ENCODE measurements at places on chromosomes 12 and 14.

DNA sequence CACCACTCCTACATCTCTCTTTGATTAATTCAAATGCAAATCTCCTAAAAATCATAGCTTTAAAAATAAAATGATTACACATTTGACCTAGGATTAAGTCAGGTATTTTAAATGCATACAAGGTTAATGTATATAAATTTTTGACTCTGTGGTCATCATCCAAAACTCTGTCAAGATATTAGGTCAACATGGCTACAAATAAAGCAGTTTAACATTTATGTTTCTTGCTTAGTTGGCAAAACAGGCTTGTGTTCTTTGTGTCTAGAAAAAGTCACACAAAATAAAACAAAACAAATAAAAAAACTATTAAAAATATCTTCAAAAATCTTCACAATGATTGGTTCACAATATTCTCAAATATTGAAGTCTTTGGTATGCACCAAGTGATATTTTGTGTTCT is 473.2 kb downstream of the LRFN5 start:
- no peak for DNase-seq

DNA sequence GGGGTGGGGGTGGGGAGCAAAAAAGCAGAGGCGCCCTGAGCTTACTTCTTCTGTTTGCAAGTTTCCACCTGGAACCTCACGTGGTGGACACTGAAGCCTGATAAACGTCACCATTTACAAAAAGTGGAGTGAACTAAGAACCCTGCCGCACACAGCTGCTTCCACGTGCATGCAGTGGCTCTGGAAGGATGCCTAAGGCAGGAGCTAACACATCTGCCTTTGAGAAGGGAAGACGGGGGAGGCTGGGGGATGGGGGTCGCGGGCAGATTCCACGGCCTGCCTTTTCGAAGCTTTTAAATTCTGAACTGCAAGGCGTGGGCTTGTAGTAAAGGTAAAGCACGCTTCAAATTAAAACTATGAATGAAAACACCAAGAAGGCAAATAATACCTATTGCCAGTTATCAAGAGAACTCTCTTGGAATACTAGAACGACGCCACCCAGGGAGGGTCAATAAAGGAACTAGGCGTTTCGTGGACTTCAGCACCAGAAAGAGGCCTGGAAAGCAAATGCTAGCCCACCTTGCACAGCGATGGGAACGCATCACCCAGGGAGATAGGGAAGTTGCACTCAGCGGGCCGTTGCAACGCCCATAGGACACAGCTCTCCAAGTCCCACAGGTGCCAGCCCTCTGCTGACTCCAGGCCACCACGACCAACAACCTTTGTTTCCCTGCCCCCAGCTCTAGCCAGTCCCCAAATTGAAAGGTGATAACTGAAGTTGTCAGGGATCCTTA is 61.8 kb downstream of the TESC start:
- no peak for DNase-seq

DNA sequence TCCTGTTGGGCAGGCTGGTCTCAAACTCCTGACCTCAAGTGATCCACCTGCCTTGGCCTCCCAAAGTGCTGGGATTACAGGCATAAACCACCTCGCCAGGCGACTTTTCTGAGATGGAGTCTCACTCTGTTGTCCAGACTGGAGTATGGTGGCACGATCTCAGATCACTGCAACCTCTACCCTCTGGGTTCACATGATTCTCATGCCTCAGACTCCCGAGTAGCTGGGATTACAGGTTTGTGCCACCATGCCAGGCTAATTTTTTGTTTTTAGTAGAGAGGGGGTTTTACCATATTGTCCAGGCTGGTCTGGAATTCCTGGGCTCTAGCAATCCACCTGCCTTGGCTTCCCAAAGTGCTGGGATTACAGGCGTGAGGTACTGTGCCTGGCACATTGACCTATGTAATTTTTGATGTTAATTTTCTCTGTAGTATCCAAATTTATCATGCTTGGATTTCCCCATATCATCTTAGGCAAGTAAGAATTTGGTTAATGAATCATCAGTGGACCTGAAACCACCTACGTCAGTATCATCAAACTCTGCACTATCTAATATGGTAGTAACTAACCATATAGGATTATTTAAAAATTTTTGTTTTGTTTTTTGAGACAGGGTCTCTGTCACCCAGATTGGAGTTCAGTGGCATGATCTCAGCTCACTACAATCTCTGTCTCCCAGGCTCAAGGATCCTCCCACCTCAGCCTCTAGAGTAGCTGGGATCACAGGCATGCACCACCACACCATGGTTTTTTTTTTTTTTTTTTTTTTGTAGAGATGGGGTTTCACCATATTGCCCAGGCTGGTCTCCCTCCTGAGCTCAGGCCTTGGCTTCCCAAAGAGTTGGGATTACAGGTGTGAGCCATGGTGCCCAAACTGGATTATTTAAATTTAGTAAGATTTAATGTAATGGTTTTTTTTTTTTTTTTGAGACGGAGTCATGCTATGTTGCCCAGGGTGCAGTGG is 11.9 kb upstream of the ATP5F1B start:
- no peak for DNase-seq

GRCh38 chr14:67815573-67816225 is 691 bp downstream of the ZFYVE26 start:
- no peak for DNase-seq

- no peak for DNase-seq
Observed at GRCh38 chr12:2693980-2694610, 100.7 kb upstream of the FKBP4 start.

DNA sequence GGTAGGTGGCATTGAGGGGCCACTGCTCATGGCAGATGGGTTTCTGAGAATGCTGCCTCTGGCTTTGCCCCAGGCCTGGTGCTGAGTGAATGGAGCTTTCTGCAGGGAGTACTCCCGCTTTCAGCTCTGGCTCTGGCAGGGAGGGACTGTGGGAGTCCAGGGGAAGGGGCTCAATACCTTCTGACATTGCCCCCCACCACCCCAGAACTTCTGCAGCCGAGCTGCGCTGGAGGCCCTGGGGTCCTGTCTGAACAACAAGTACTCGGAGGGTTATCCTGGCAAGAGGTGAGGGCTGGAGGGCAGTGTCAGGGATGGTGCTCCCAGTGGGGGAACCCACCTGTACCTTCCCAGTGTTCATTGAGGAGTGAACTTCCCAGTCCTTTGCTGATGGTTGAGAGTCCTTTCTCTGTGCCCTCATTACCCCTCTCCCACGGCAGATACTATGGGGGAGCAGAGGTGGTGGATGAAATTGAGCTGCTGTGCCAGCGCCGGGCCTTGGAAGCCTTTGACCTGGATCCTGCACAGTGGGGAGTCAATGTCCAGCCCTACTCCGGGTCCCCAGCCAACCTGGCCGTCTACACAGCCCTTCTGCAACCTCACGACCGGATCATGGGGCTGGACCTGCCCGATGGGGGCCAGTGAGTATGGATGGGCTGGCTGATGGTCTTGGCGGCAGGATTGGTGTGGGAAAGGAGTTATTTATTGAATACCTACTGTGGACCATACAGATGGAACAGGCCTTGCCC is 1.9 kb downstream of the SHMT2 start:
- DNase-seq: no peak

DNA sequence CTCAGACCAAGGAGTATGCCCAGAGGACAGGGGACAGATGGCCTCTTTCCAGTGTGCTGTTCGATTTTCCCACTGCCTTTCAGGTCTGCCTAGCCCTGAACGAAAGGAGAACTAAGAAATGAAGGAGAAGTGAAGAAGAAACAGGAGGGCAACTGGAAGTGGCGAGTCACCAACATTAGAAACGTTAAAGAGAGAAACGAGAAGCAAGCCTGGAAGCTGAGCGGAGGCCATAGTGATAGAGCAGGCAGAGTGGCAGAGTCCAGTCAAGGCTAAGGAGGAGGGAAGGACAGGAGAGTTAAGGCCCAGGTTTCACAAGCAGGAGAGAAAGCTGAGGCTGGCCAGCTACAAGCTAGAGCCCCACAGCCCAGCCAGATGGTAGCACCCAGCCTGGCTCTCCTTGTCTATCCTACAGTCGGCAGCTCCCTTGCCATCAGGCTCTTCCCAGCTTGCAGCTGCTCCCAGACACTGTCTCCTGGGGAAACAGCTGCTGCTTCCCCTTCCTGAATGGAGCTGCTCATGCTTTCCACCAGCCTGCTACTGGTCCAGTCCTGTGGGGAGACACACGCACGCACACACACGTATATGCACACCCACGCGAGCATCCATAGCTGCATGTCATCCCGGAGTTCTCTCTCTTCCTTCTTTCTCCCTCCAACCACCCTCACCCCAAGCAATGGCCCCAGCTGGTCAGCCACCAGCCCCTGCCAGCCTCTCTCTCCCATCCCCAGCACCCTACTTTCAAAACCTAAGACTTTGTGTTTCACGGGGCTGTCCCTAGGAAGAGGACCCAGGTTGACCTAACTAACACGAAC is 139.7 kb upstream of the CCND2 start:
- no peak for DNase-seq

DNA sequence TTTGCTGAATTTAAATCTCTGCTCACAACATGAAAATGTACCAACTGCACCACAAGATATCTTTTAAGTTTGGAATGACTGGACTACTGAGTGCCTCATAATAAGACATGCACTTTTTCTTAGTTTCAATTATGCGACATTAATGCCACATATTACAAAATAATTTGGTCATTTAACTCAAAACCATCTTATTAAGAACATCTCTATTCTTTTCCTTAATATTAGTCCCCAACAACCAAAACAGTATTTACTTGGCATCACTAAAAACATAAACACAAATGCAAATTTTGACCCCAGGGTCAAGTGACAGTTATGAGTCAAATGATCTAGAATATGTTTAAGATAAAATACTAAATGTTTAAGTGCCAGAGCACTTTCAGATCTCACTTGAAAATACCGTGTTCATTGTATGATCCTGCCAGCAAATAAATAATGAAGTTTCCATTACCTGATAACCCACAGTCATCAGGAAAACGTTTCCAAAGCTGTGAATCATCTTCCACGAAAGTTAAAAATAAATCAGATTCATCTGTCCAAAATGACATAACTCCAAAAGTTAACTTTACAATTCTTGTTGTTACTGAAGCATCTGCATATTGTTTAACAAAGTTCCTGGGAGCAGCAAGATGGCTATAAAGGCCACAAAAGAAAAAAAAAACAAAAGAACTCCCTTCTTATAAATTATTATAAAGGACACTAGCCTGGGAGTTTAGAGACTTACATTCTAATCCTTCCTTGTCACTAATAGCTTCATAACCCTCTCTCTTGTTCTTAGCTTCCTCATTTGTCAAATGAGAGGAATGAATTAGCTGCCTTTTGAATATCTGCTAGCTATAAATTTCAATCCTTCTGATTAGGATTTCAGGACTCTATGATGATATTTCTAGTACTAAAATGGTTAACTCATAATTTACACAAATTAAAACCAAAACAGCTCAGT is 30.5 kb upstream of the AP4S1 start:
- DNase-seq: no peak

DNA sequence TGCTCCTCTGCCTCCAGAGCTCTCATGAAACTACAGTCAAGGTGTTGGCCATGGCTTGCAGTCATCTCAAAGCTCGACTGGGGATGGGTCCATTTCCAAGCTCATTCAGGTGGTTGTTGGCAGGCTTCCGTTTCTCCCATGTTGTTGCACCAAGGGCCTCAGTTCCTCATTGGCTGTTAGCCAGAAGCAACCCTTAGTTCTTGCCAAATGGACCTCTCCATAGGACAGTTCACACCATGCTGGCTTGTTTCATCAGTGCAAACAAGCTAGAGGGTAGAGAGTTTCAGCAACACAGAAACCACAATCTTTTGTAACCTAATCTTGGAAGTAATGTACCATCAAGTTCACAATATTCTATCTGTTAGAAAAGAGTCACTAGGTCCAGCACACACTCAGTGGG is 22.7 kb upstream of the PPM1A start:
- no peak for DNase-seq

DNA sequence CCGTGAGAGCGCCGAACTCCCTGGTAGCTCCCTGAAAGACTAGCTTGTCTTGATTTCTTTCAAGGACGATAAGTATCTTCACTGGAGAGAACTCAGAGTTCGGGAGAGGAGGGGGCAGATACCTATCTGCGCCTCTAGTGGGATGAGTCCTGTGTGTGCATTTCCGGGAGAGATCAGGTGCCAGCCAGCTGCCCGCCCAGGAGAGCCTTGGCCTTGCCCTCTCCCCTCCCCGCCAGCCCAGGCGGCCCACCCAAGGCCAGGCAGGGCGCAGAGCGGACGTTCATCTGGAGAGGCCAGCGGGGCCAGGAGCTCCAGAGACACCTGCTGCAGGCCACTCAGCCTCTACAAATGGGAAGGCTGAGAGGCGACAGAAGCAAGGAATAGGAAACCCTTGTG is 1.0 kb downstream of the CD9 start:
- DNase-seq: no peak

DNA sequence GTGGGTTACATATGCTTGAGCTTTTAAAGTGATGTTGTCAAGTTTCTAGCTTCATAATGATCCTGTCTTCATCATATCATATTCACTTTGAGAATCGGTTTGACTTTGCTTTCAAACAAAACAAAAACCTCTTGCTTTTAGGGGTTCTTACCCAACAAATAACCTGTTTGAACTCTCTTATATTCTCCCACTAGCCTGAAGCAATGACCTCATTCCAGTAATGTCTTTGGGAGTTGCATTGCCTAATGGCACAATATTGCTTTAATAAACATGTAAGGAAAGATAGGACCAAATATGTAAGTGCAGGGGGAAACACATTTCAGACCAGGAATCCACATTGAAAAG is 27.7 kb downstream of the WBP11 start:
- no peak for DNase-seq

DNA sequence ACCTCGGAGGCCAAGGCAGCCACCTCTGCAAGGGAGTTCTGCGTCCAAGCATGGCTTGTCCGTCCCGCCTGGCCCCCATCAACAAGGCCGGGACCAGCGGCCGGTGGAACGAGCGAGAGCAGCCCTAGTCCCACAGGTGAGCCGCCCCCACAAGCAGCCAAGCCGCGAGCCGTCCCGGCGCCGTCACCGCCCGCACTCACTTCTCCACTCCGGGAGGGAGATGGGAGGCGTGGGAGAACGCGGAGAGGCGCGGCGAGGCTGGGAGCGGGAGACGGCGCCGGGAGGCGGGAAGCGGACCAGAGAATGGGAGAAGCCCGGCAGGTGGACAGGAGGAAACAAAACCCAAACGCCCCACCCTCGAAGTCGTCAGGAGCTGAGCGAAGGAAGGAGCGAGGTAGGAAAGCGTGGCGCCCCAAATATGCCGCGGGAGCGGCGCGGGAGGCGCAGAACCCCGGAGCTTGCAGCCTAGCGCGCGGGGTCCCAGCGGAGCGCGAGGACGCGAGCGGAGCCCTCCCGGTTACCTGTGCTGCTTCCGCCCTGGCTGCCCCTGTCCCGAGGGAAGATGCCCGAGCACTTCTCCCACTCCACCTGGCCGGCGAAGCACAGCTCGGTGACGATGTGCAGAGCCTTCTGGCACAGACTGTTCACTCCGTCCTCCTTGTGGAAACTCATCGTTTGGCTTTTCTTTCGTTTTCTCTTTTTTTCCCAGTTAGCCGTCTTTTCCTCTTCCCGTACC is 600 bp downstream of the SYT10 start:
- no peak for DNase-seq

GRCh38 chr12:119235197-119235751 is 56.5 kb downstream of the HSPB8 start:
- no peak for DNase-seq

- no peak for DNase-seq
Observed at GRCh38 chr12:14716848-14717444, 20.5 kb upstream of the GUCY2C start.

GRCh38 chr12:18446061-18446644 is 184.8 kb downstream of the PIK3C2G start:
- no peak for DNase-seq

- no peak for DNase-seq
Observed at GRCh38 chr12:45688183-45688582, 41.3 kb upstream of the ARID2 start.

GRCh38 chr12:614411-614970 is 48.8 kb downstream of the NINJ2 start:
- DNase-seq: no peak
